ENCODE measurements at places on chromosomes 5 and 9.

- peak; percentile 72 for DNase-seq
These were observed 75.9 kb upstream of the PRR16 start for GRCh38 chr5:120388016-120388781.

- no peak for DNase-seq
These were observed 384.2 kb downstream of the DTWD2 start for GRCh38 chr5:118604106-118604505.

DNA sequence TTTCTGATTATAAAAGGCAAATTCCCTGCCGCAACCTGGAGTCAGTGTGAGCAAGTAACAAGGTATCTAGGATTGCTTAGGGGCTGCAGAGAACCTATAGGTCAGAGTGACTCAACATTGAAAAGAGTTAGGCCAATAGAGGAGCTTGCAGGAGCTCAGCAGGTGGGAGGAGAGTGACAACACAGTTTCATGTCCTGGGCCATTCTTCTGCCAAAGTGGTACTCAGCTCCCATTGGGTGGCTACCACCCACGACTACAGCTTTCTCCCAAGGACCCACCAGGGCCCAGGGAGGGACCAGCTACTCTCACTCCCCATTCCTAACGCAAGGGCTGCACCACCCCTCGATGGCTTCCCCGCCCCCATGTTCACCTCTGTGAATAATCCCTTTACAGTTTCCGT, 86.7 kb upstream of the SPATA31C2 start:
- no peak for DNase-seq

GRCh38 chr9:27297050-27297449, at the start of gene EQTN:
Gene EQTN (minus strand): TSS chr9:27297150. CDS start chr9:27297055, 95 bp downstream.
- DNase-seq = no peak

- DNase-seq = no peak
These were observed 92.2 kb upstream of the SLC30A5 start for GRCh38 chr5:69001627-69002026.

DNA sequence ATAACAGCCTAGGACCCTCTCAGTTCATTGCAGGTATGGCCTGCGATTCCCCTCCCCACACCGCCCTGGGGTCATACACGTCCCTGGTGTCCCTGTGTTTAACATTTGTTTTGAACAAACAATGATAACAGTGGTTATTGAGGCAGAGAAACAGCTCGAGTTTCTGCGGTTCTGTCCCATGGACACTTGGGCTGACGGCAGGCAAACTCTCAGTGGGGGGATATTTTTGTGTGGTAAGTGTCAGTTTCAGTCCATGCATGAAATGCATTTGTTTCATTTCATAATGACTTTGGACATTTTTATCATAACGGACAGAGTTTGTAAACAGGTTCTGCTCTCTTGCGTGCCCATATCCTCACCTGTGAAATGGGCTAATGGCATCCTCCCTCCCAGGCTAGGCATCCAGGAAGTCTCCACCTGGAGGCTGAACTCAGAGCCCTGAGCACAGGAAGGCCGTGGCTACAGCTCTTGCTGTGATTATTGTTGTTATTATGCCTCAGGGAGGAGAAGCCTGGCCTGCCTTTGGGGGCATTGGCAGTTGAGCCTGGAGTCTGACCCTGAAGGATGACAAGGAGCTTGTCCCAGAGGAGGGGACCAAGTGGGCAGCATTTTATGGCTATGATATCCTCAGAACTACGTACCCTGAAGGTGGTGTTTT, 190.9 kb downstream of the GADD45G start:
- no peak for DNase-seq

GRCh38 chr9:121178676-121179372, 22.8 kb downstream of the RAB14 start:
- DNase-seq = no peak

DNA sequence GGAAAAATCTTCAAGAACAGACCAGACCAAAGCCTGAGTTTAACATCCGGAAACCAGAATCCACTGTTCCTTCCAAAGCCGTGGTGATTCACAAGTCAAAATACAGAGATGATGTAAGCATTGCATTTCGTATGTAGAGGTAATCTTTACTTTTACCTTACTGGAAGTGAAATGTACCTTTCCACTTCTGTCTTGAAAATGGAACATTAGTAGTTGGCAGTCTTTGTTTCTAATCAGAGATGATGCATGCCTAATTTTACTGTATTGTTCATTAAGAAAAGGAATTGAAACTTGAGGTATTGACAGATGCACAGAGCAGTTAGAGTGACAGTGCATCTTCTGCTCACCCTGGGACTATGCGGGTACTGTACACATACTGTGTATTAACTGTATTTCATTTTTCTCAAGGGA, 34.6 kb downstream of the HABP4 start:
- DNase-seq = no peak

DNA sequence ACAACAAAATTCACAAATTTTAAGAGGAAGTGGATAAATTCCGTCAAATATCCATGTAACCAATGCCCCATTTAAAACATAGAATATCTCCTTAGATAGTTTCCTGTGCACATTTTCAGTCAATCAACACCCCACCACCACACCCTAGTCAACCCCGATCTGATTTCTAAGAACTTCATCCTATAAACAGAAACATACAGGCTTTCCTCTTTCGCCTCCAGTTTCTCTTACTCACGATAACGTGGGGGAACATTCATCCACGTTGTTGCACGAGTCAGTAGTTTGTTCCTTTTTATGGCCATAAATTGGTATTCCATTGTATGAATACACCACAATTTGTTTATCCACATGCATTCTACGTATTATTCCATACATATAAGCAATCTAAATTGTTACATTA, 35.6 kb upstream of the TRIO start:
- DNase-seq = no peak

DNA sequence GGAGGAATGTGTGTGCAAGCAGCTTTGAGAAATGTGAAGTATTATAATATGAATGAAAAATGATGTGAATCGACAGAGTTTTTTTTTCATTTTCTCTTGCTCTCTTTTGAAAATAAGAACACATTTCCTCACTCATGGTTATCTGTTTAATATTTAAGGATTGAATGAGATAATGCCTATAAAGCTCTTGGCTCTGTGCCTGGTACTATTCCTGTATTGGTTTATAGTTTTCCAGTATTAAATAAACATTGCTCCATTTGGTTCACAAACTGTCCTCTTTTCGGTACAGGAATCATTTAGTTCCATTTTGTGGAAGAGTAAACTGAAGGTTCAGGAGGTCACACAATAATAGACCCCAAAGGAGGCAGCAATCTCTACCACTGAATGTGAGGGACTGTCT, 1185.5 kb upstream of the WWC1 start:
- no peak for DNase-seq

DNA sequence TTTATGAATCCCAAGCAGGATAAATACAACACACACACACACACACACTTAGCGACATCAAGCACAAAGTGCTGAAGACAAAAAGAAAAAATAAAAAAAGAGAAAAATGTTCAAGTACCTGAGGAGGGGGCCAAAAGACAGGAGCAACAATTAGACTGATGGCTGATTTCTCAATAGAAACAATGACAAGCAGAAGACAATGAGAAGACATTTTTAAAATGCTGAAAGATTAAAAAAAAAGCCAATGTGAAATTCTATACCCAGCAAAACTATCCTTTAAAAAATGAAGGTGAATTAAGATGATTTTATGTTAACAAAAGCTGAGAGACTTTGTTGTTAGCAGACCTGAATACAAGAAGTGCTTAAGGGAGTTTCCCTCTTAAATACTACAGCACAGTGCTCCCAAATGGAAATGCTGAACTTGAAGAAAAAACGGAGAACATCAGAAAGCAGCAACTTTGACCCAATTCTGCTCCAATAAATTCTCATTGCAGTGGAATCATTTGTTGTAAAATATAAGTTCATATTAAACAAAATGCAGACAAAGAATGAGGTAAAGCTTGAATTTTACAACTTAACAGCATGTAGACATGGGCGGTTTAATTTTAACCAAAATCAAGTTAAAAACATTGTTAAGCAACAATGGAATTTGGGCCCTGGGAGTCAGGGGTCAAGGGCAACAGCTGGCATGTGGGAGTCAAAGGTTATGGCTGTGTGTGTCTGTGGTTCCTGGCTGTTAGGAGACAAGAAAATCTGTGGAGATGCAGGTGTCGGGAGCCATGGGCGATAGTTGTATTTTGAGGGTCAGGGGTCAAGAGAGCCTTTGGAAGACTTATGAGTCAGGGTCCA, 776 bp upstream of the RANBP17 start:
- DNase-seq = peak; percentile 3

- no peak for DNase-seq
These were observed 11.7 kb upstream of the ESM1 start for GRCh38 chr5:54997081-54997480.

DNA sequence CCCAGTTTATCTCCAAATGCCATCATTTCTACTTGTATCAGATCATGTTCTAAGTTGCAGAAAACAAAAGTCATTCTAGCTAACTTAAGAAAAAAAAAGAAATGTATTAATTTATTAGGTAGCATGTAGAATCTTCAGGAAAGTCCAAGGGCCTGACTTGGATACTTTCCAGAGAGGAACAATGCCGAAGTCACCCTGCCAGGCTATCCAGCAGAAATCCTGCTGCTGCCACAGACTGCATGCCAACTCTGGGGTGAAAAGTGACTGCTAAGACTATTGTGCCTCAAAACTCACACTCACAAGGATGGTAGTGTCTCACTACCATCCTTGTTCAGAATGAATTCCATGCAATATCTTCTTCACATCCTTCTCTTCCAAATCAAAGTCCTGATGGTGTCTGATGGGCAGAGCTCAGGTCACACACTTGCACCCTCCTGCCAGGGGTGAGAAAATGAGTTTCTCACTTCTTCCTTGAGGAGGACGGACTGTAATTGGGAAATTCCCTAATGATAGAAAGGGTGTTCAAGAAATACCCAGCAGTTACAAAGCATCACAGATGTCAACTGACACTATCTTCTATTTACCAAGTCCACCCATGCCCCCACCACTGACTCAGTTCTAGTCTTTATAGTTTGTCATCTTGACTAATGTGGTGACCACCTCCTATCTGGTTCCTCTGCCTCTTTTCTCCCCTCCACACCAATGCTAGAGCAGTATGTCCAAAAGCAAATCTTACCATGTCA, 279.4 kb downstream of the CWC27 start:
- no peak for DNase-seq

GRCh38 chr5:102411-103043, 10.6 kb downstream of the PLEKHG4B start:
- no peak for DNase-seq

DNA sequence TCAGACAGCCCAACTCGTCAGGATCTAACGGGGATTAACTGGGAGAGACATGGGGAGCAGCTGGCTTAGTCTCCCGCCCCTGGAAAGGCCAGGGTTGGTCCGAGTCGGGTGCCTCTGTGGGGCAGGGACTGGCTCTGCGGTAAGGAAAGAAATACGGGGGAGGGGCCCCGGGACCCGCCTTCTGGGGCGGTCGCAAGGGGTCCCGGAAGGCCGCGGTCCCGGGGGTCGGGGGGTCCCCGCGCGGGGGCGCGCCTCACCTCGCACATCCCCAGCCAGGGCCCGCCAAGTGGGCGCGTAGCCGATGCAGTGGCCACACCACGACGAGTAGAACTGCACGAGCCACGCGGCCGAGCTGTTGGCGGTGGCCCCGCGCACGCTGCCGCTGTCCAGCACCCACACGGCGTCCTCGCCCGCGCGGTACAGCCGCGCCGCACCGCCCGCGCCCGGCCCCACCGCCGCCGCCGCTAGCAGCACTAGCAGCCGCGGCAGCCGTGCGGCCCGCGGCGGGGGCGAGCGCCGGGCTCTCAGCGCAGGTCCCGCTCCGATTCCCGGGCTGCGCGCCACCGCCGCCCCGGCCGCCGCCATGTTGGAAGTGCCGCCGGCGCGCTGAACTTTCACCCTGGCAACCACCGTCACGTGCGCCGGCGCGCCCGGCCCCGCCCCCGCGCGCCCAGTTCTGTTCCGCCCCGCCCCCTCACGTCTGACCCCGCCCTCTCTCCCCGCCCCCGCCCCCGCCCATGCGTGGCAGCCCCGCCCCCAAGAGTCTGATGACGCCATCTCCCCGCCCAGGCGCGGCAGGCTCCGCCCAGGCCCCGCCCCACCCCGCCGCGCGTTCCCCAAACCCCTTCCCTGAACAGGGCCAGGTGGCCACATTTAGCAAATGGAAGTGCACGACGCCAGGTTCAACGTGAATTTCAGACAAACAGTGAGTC, at the start of gene QSOX2:
QSOX2 (minus strand) TSS at position 594 of the 932 bp plus-strand sequence; CDS start at position 585, 9 bp downstream.
- DNase-seq = peak; percentile 92

- DNase-seq = no peak
These were observed 3.6 kb downstream of the HNRNPAB start for GRCh38 chr5:178207917-178208280.

DNA sequence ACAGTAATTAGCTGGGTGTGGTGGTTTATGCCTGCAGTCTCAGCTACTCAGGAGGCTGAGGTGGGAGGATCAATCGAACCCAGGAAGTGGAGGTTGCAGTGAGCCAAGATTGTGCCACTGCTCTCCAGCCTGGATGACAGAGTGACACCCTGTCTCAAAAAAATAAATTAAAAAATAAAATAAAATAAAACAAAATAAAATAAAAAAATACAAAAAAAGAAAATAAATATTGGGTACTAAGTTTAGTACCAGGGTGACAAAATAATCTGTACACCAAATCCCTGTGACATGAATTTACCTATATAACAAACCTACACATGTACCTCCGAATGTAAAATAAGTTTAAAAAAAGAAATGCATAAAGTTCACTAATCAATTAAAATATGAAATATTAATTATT, 666.0 kb upstream of the CDH18 start:
- no peak for DNase-seq

DNA sequence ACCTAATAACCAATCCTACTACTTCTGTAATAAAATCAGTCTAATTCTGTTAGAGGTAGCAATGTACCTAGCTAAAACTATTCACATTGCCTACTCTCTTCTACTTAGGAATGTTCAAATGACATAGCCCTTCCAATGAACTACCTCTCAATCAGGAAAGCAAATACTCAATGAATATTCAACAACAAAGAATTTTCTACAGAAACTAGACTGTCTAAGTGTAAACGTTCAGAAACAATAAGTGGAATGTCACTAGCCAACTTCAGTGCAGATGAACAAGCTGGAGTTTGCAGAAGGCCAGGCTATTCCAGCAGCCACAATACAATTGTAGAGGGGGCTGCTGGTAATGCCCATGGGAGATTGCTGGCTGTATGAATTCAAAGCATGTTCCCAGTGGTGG, 743.2 kb upstream of the CDH10 start:
- no peak for DNase-seq

GRCh38 chr9:36151316-36152210, 15.0 kb downstream of the GLIPR2 start:
- peak; percentile 39 for DNase-seq

- DNase-seq = peak; percentile 97
These were observed 27.4 kb downstream of the UNC5A start for GRCh38 chr5:176837707-176838115.

- DNase-seq = peak; percentile 41
These were observed 78.0 kb downstream of the HMHB1 start for GRCh38 chr5:143889986-143890385.

Data from astrocyte of the hippocampus (primary cell).